ENCODE measurements at places on chromosomes 5 and 9.

GRCh38 chr5:45793638-45794532 lies 97.7 kb upstream of the HCN1 start:
- no peak for DNase-seq

DNA sequence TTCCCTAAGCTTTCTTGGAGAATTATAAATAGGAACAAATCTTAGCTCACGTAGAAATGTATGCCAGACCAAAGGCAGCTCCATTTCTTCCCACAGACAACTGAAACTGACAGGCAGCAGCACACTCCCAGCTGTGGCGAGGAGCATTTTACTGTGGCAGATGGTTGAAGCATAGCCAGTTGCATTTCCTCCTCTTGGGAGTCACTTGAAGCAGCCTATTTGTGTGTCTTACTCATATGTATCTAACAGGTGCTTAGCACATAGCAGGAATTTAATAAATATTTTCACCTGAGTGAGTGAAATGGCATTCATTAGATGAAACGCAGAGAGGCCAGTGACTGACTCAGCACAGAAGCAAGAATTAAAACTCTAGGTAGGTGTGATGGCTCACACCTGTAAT lies 12.3 kb upstream of the MTMR12 start:
- no peak for DNase-seq

DNA sequence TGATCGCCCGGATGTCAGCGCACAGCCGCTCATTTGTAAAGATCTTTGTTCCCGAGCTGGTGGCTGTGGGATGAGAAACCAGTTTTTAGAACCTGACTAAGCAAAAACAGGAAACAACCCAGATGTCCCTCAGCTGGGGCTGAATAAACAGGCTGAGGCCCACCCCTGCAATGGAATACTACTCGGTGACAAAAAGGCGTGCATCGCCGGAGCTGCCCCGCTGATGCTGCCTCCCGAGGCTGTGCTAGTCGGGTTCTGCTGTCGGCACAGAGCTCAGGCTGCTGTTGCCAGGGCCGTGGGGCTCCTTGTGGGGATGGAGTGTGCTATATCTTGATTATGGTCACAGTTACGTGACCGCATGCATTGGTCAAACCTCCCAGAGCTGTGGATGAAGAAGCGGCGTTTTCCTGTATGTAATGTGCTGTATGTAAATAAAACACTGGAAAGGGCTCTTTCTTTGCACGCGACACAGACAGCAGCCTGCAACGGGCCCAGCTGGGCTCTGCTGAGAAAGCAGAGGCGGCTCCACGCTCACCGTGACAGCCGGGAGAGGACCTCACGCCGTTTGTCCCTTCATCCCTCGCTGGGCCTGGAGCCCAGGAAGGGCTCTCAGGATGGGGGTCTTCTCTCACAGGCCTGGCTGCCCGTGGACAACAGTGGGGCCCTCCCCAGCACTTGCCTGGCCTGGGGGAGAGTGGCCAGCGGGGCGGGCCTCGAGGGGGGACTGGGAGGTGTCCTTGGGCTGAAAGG lies 51.5 kb upstream of the RNU6ATAC start:
- no peak for DNase-seq

DNA sequence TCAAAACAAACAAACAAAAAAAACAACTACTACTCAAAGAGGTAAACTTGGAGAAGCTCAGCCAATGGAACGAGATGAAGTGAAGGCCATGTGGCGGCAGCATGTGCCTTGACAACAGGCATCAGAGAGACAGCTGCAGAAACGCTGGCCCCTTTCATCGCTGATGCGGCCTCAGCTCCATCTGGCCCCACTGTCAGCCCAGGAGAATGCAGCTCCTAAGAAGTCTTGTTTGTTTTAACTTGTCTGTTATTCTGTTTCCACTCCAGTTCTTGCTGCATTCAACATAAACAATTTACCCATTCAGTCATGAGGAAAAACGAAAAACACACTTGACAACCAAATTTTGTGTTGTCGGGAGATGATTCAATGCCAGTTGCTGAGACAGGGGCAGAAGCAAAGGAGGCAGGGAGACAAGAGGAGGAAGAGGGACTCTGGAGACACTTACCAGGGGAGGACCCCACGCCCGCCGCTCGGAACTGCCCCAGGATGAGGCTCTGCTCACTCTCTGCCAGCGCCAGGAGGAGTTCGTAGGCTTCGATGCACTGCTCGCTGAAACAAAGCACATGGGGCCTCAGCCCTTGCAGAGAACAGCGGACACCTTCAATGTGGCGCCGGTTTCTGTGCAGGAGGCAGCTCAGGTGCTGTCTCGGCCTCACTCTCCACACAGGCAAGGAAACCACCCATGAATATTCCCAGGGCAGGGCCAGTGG lies 91.2 kb downstream of the DCP2 start:
- DNase-seq, result no peak

DNA sequence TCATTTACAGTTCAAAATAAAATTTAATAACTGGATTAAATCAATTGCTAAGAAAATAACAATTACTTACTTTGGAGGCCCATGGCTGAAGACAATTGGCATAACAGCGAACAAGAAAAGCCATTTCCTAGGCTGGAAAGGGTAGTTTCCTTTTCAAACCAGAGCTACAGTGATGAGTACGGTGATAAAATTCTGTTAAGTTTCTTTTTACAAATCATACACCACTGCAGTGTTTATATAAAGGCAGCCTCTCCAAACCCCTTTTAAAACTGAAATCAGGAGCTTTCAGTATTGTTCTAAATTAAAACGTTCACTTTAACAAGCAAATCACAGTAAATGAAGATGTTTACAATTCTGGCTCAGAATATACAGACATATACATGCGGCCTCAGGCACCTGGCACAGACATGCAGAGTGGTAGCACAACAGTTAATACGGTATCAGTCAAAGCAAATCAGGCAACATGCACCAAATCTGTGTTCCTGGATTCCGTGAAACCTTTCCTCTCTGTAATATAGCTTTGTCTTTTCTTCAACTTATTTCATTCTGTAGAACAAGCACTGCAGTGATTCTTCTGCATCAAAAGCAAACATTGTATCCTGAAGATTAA lies 102.9 kb downstream of the RAPGEF6 start:
- no peak for DNase-seq

DNA sequence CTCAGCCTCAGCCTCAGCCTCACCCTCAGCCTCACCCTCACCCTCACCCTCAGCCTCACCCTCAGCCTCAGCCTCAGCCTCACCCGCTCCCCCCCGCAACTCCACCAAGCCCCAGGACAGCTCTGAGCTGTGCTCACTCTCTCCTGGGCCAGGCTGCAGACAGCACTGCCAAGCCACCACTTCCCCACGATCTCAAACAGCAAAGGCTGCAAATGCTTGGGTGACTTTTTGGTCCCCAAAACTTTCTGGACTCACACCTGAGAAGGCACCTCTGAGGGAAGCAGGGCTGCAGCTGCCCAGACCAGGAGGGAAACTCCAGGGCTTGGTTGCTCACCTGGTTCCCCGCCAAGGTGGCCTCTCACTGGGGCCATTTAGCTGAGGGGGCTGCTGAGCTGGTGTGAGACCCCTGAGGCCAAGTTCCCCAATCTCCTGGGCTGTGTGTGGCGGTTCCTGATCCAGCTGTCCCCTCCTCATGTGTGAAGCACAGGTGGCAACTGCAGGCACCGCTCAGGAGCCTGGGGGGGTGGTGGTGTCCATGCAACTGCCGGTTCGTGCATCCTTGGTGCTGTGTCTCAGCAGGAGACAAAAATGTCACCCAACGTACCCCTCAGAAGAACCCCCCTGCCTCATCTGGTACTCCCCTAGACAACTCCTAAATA lies 17.8 kb downstream of the MRPL36 start:
- no peak for DNase-seq

DNA sequence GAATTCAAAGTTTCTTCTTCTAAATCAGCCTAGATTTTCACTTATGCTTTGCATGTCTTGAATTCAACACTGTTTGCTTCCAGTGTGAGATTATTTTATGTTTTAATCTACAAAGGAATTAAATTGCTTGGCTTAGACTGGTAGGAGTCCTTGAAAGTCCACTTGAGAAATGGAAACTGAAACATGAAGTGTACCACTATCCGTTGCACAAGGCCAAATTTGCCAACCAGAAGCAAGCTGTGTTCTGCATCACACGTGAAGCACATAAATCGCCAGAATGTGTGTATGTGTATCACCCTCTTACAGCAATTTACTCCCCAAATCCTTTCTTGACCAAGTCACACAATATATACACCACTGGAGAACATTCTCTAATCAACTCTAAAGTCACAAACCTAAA lies 10.3 kb downstream of the SEMA6A start:
- no peak for DNase-seq

DNA sequence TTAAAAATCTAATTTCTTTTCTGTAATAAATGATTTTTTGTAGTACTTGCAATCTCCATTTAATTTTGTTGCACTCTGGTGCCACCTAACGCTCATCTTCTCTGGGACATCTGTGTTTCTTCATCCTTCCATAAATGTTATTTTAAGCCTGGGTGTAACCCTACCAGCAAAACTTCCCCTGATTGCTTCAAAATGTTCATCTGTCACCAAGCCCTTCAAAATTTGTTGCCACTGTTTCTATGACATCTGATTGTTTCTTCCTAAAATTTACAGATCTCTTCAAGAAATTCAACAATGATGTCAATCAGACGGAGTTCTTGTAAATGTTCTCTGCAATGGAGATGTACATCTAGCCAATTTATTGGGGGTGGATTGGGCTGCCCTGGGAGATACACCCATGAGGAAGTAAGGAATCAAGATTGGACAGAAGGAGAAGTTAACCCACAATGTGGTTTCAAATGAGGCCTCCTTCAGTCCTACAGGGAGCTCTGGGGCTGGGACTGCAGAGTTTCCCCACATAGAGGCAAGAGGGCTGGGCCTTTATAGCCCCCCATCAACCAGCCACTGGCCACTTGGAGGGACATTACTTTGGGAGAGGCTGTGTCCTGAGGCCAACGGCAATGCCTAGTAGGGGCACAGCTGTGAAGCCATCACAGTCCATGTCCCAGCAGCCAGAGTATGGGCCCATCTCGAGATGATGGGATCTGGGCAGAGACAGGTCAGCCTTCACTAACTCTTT lies 23.3 kb downstream of the MCTP1 start:
- no peak for DNase-seq

DNA sequence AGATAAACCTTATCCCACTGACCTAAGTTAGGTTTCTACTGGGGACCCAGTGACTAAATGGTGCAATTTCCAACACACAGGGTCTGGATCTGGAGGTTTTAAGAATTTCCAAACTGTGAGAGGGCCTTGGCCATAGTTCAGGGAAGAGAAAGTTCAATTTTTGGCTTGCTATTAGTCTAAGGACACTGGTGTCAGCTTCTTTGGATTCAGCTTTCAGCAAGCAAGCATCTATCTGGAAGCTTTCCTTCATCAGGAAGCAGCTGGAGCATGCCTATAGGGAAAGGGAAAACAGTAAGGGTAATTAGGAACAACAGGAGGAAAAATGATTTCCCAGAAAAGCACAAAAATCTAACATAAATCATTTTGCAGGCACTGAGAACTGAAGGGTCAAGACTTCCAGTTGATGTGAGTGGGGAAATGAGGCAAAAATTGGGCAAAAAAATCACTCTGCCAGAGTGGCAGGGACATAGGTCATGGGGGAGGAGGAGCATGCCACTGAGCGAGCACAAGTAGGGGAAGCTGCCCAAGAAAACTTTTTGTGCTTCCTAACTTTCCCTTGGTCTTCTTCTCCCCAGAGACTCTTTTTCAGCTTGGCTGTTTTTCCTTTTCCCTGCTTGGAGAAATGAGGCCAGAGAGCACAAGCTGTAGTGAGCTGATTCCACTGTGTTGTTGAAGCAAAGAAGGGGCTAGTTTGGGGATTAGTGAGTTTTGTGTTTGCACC lies 299.6 kb downstream of the FGF10 start:
- DNase-seq, result no peak

GRCh38 chr9:85599540-85600105 lies 142.1 kb downstream of the AGTPBP1 start:
- DNase-seq, result no peak

DNA sequence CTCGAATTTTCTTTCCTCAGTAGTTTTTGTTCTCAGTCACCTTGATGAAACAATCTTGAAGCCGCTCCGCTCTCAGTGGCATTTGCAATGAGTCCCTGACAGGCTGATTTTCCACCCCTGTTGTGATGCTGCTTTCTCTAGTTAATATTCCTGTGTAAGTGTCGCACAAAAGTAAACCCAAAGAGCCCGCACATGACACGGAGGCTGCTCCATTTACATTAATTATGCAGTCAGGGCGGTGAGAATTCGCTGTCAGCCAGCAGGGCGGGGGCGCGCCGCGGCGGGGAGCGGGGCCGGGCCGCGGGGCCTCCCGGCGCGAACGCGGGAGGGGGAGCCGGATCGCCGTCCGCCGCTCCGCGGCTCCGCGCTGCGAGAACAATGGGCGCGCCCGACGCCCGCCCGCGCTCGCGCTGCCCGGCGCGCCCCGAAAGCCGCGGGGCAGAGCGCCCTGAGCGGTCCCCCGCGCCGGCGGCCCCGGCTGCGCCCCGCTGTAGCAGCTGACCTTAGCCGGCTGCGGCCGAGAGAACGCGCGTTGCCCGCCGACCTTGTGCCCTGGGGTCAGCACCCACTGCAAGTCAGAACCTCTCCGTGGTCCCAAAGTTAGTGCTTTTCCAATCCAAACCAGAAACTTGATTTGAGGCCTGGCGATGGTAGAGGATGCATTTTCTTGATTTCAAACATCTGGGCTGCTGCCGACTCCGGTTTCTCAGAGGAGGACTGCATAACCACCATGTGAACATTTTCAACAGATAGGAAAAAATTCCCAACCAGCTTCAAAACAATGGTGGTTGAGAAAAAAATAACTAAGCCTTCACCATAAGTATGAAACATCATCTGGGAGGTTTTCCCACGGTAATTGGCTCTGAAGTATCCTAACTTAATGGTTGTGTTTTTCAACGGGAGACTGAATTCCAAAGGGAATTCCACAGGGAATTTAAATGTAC lies 142.6 kb downstream of the PBX3 start:
- DNase-seq, result peak; percentile 33

- DNase-seq, result no peak
Observed at GRCh38 chr5:3024554-3024953, 273.1 kb upstream of the IRX2 start.

DNA sequence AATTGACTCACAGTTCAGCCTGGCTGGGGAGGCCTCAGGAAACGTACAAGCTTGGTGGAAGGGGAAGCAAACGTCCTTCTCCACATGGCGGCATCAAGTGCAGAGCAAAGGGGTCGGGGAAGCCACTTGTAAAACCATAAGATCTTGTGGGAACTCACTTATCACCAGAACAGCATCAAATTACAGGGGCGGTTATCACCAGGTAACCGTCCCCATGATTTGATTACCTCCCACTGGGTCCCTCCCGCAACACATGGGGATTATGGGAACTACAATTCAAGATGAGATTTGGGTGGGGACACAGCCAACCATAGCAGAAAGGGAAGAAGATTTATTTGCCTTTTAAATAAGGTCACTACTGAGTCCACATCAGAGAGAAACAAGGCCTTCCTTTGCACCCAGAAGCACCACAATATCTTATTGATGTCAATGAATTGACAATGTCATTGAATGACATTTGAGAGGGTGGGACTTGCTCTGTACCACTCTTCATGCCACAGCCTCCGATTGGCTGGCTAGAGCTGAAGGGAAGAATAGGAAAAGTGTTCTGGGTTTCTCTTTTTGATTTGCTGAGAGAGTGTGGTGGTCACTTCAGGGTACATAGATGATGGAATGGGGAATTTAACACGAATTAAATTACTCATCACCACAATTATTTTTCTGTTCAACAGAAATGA lies 11.0 kb downstream of the SKP2 start:
- no peak for DNase-seq

GRCh38 chr5:7317751-7318150 lies 78.2 kb upstream of the ADCY2 start:
- no peak for DNase-seq
